Epithelial cell of umbilical artery (primary cell): ENCODE measurements at places on chromosomes 4 and X. TPM values are rescaled to one million over a fixed set of nuclear protein-coding genes. Genes with fewer than 3 reads are reported as not detected.

The ARHGAP36 gene
- total RNA-seq, result not detected in 2 replicates

The CXorf49 gene
- not detected in 2 replicates for total RNA-seq

The NR0B1 gene
- total RNA-seq, result under 0.01 TPM in 1 of 2 replicates, not detected in the other

The CPZ gene
- under 0.01 TPM in 1 of 2 replicates, not detected in the other for total RNA-seq

The CACNA1F gene
- total RNA-seq, result not detected in 2 replicates

The PDCL2 gene
- not detected in 2 replicates for total RNA-seq

The UGT2B11 gene
- total RNA-seq, result not detected in 2 replicates

The MAGEC3 gene
- total RNA-seq, result not detected in 2 replicates

The PDZD4 gene
- 0.32 TPM in 1 of 2 replicates, not detected in the other for total RNA-seq

The PCSK1N gene
- total RNA-seq, result under 0.01 TPM in 1 of 2 replicates, not detected in the other

The NPY5R gene
- total RNA-seq, result not detected in 2 replicates

The KLF8 gene
- under 0.01 TPM in 1 of 2 replicates, not detected in the other for total RNA-seq

The PCDH18 gene
- total RNA-seq, result 4.0 and 9.7 TPM in 2 replicates

The INPP4B gene
- total RNA-seq, result 3.9 and 4.4 TPM in 2 replicates
